Thymus (tissue), 14 donors: ENCODE measurements at places on chromosomes 5 and 9. TPM values are rescaled to one million over a fixed set of nuclear protein-coding genes. Genes with fewer than 3 reads are reported as not detected.

DNA sequence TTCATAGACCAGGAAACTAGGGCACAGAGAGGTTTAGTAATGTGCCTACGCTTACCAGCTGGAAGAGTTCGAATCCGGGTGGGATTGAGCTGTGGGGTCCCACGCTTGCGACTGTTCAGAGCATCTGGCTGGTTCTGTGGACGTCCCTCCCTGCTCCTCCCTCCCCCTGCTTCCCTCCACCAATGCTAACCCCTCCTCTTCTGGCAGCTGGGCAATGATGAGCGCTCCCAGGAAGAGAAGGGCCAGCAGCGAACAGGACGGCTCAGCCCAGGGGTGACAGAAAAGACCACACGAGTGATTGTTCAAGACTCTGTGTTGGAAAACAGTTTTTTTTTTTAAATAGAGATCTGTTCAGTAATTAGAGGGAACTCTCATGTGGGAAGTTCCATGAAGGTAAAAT lies 6.9 kb downstream of the FAM163B start:
- H3K4me3 ChIP-seq, result no peak overlapping the region
- H3K27ac ChIP-seq, result no peak overlapping the region
- no peak for DNase-seq
- no peaks in the 10 kb centered on the region for H3K36me3 ChIP-seq

The TXNDC8 gene
- total RNA-seq, result not detected

The FABP6 gene
- total RNA-seq, result 13.0 TPM

The RNF208 gene
- total RNA-seq, result 0.09 TPM

- no peak for DNase-seq
- no peaks in the 10 kb centered on the region for H3K36me3 ChIP-seq
- H3K4me1 ChIP-seq, result no peaks in the 10 kb centered on the region
- no peak overlapping the region for H3K4me3 ChIP-seq
- no peaks in the 10 kb centered on the region for H3K27me3 ChIP-seq
These were observed 87.2 kb upstream of the RAPGEF1 start for GRCh38 chr9:131826966-131827525.

DNA sequence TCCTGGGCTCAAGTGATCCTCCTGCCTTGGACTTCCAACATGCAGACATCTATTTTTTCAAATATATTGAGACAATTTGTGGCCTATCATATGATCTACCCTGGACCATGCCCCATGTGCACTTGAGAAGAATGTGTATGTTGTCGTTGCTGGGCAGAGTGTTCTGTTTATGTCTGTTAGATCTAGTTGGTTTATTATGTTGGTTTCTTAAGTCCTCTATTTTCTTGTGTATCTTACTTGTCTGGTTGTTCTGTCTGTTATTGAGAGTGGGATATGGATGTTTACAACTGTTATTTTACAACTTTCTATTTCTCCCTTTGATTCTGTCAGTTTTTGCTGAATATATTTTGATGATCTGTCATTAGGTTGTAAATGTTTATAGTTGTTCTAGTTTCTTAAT lies 10.2 kb upstream of the TMEM171 start:
- no peak overlapping the region for H3K27ac ChIP-seq
- no peak for DNase-seq
- H3K27me3 ChIP-seq, result peaks cover 5% of the 10 kb centered on the region
- H3K4me3 ChIP-seq, result no peak overlapping the region
- H3K36me3 ChIP-seq, result no peaks in the 10 kb centered on the region

The INSL4 gene
- 0.05 TPM for total RNA-seq
